ENCODE measurements at places on chromosomes 11 and 22.

GRCh38 chr11:108226036-108226435, 3.2 kb downstream of the ATM start:
- no peak for DNase-seq

- DNase-seq: no peak
Observed at GRCh38 chr11:95339086-95339901, 108.3 kb upstream of the SESN3 start.

DNA sequence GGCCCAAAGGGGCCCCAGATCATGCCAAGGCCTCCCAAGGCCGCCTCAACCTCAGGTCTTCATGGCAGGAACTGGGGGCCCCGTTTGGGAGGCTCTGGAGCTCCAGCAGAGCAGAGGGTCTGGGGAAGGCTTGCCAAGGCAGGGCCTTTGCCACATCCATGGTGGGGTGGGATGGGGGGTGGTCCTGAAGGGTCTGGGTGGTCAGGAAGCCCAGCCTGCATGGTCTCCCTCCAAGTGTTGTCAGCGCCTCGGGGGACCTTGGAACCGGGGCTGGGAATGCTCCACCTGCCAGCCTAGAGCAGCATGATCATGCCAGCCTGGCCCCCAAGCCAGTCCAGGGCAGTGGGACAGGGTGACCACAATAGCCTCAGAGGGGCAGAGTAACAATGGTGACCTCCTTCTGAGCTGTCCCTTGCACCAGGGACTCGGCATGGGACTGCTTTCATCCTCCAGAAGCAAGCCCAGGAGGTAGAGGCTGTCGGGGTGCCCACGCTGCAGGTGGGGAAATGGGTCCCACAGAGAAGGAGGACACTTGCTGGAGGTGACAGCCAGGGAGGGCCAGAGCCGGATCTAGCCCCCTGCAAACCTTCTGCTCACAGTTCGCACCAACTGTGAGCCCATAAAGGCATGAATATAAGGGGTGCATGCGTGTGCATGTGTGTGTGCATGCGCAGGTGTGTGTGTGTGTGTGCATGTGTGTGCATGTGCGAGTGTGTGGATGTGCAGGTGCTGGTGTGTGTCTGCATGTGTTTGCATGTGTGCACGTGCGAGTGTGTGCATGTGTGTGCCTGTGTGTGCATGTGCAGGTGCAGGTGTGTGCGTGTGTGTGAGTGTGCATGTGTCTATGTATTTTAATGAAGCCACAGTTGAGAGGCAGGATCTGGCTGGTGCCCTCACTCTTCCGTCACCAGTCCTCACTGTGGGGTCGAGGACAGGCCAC, 63.8 kb downstream of the MYEOV start:
- no peak for DNase-seq

DNA sequence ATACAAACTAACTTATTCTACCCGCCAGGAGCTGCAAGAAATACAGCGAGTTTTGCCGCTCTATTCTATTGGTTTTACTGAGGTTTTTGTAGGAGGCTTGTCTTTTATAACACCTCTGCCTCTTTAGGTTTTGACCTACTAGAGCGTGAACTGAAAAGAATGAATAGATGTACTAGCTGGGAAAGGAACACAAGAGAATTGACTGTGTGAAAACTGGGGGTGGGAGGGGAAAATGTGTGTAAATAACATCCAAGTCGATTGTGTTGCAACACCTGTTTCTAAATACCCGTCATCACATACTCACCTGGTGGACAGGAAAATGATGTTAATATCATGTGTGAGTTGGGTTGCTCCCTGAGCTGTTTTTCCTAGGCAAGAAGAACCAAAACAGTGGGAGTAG, 12.9 kb upstream of the JHY start:
- DNase-seq: no peak

- DNase-seq: no peak
Observed at GRCh38 chr11:10379871-10380568, 75.0 kb upstream of the AMPD3 start.

DNA sequence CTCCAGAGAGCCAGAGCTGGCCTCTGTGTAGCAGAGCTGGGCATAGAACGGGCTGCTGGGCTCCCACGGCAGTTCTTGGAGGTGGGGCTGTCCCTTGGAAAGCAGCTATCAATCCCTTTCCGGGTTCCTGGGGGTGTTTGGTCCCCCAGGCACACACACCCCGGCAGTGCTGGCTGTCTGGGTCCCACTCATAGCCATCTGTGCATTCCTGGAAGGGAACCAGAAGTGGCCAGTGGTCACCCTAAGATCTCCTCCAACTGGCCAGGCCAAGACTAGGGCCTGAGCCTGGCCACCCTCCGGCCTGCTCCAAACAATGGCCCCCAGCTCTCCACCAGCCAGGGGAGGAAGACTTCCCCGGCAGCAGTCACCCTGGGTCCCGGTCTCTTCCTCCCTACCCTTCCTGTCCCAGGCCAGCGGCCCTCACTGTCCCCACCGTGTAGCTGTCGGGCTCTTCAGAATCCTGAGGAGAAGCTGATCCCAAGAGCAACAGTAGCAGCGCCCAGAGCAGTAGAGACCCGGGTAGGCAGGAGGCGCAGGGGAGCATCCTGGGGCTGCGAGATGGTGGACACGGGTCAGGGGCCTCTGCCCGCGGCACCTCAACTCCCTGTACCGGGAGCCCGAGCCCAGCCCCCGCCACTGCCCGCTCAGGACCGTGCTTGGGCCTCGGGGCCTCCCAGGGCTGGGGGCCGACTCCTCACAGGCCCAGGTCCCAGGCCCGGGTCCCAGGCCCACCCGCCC, 620 bp downstream of the EFEMP2 start:
- DNase-seq: no peak

DNA sequence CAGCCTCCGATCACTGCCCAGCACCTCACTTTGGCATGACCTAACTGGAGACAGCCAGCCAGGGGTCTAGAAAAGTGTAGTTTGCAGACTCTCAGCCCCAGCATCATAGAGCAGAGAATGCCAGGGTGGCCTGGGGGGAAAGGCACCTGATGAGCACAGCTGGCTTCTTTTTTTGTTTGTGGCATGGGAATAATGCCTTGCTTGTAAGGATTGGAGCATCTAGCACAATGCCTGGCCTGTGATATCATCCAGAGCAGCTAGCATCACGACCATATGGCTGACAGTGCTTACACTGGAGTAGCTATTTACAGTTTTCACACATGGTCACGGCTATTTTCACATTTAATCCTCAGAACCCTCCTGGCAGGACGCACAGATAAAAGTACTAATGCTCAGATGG, 594.8 kb upstream of the B3GAT1 start:
- no peak for DNase-seq

GRCh38 chr11:10694486-10695239, 1.1 kb upstream of the IRAG1 start:
- no peak for DNase-seq

GRCh38 chr11:111399187-111400031, 20.3 kb upstream of the POU2AF1 start:
- no peak for DNase-seq

DNA sequence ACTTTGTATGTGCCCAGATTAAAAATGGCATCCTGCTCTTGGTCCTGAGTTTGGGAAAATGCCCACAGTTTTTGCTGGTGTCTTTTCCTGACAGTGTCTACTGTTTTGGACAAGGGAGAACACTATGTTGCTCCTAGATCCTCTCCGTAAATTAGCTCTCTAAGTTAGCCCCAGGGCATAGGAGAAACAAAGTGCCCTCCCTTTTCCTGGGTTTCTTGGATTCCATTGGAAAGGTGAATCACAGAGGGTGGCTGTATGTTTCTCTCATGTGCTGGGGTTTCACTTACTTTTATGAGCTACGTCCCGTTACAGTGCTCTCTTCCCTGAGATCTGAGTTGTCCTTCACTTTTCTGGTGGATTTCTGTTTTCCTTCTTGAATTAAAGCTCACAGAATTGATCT, 782.8 kb downstream of the CNTN5 start:
- DNase-seq: no peak

DNA sequence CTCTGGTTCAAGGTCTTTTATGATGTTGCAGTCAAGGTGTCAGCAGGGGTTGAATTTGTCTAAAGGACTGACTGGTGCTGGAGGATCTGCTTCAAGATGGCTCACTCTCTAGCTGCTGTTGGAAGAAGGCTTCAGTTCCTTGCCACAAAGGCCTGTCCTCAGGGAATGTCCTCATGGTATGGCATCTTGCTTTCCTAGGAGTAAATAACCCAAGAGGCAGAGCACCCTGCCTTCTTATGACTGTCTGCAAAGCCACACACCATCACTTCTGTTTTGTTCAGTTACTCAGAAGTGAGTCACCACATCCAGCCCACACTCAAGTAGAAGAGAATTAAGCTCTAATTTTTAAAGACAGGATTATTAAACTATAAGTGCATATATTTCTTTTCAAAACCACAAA, 45.2 kb downstream of the PLAAT5 start:
- DNase-seq: no peak

GRCh38 chr11:48025293-48025983, 45.1 kb downstream of the PTPRJ start:
- DNase-seq: no peak

DNA sequence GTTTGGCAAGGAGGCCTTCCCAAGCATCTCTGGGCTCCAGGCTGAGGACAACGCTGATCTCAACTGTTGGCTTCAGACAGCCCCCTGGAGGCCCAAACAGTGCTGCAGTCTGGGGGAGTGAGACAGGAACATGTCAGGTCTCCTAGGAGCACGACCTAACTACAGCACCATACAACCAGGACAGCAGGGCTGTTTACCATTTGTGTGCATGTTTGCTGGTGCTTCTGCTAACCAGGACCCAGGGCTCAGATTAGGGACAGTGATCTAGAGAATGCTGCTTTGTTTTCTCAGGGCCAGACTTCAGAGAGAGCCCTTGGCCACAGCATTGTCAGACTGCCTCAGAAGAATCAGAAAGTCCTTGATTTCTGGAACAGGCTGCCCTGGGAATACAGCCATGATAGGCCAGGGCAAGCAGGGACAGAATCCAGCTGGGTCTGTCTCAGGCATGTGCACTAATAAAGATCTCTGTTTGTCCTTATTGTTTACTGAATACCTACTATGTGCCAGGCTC, 126.5 kb downstream of the VPREB1 start:
- no peak for DNase-seq

- no peak for DNase-seq
Observed at GRCh38 chr11:72535194-72535547, 100.8 kb upstream of the CLPB start.

- peak; percentile 91 for DNase-seq
Observed at GRCh38 chr22:37244114-37244921, at the start of gene RAC2. Gene RAC2, minus strand, starts transcription at chr22:37244269. Its CDS starts 121 bp downstream, at chr22:37244148.

- DNase-seq: no peak
Observed at GRCh38 chr11:72971192-72971967, 157.2 kb downstream of the ATG16L2 start.

GRCh38 chr22:21981874-21982273, 713 bp downstream of the TOP3B start:
- no peak for DNase-seq

GRCh38 chr11:64085906-64086257, 50.2 kb downstream of the FLRT1 start:
- no peak for DNase-seq

DNA sequence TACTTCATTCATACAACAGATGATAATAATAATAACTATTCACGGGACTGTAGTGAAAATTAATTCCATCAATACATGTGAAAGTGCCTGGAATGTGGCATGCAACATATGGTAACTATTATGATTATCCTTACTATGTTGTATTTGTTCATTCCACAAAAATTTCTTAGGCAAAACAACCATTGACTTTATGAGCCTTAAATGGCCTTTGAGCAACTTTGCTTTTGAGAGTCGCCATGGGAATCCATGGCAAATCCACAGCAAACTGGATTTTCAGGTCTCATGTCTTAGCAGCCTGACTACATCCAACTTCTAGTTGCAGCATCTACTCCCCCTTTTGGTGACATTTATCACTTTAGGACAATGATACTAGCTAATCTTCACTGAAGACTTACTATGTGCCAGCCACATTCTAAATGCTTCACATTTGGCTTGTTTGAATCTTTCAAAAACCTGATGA, 56.8 kb downstream of the SLC1A2 start:
- no peak for DNase-seq

DNA sequence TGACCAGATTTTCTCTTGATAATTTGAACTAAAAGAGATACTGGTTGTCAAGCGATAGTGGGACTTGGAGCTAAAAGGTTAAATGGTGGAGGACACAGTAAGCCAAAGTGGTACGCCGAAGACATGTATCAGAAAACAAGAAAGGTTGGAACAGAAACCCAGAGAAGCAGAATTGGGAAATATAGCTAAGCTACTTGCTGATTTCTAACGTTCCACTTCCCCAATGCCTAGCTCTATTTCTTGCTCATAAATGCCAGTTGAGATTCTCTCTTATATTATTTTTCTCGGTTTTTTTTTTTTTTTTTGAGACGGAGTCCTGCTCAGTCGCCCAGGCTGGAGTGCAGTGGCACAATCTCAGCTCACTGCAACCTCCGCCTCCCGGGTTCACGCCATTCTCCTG, 12.7 kb downstream of the TMEM41B start:
- no peak for DNase-seq

GRCh38 chr22:37406441-37407235, 20.6 kb downstream of the ELFN2 start:
- DNase-seq: no peak

DNA sequence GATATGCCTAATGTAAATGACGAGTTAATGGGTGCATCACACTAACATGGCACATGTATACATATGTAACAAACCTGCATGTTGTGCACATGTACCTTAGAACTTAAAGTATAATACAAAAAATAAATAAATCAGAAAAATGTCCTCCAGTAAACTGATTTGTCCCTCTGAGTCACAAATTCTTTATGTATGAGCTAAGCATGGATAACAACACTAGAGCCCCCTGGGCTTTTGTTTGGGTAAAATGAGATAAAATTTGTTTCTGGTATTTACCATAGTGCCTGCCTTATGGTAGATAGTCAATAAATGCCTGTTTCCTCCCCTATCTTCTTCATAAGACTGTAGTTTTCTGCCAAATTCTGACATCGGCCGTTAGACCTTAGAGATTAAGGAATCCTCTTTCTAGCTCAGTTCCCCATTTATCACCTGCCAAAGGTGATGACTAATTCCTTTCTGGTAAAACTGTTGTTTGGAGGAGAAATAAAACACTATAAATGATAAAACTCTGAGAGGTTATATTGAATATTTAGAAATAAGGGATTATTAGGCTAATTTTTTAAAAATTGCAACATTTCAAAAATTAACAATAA, 43.6 kb upstream of the LUZP2 start:
- no peak for DNase-seq

- no peak for DNase-seq
Observed at GRCh38 chr22:20408891-20409290, 14.9 kb downstream of the ZNF74 start.

GRCh38 chr22:30047364-30047738, 32.9 kb upstream of the HORMAD2 start:
- DNase-seq: peak; percentile 45
